ENCODE measurements at places on chromosomes 3 and 15.

GRCh38 chr3:121481106-121481880 lies 64.5 kb downstream of the POLQ start:
- DNase-seq, result no peak

GRCh38 chr3:49161808-49162530 lies 4.2 kb downstream of the CCDC71 start:
- no peak for DNase-seq

DNA sequence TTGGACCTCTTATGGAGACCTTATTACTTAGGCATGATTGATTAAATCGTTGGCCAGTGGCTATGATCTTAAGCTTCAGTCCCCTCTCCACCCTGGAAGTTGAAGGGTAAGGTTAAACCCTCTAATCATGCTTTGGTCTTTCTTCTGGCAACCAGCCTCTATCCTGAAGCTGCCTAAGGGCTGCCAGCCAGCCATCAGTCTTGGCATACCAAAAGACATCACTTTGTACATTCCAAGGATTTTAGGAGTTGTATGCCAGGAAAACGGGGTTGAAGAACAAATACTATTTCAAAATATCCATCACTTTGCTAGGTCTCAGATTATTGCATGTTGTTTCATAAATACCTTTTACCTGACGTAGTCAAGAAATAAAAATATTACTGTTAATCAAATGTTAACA lies 28.9 kb downstream of the UBE2E2 start:
- DNase-seq, result no peak

DNA sequence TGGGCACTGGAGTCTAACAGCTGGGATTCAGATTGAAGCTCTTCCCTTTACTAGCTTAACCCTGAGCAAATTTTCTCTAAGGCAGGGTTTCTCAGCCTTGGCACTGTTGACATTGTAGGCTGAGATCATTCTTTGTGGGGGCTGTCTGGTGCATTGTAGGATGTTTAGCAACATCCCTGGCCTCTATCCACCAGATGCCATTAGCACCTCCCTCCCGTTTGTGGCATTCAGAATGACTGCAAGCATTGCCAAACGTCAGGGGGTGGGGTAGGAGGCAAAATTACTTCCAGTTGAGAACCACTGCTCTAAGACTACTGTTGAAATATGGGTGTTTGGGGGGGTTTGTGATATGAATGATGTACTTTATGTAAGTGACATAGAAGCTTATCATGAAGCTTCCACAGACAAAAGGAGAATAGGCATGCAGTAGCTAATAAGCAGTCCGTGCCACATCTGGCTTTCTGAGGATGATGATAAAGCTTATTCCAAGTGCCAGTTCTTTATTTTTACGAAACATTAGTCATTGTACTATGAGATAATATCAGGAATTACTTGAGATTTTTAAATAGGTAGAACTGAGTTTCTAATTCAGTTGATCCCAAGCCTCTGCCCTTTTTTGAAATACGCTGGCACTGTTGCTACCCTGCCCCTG lies 39.3 kb downstream of the NKIRAS1 start:
- DNase-seq, result no peak

GRCh38 chr3:194382892-194383223 lies 13.3 kb upstream of the LRRC15 start:
- no peak for DNase-seq

- no peak for DNase-seq
Measured at GRCh38 chr15:74180881-74181602, 7.5 kb downstream of the ISLR start.

GRCh38 chr3:115671761-115672455 lies 48.6 kb downstream of the GAP43 start:
- DNase-seq, result no peak

- DNase-seq, result no peak
Measured at GRCh38 chr3:157335233-157336076, 101.2 kb upstream of the PTX3 start.

- DNase-seq, result no peak
Measured at GRCh38 chr3:63387568-63387967, 109.5 kb downstream of the SYNPR start.

- no peak for DNase-seq
Measured at GRCh38 chr3:15982667-15983196, 185.0 kb upstream of the ANKRD28 start.

DNA sequence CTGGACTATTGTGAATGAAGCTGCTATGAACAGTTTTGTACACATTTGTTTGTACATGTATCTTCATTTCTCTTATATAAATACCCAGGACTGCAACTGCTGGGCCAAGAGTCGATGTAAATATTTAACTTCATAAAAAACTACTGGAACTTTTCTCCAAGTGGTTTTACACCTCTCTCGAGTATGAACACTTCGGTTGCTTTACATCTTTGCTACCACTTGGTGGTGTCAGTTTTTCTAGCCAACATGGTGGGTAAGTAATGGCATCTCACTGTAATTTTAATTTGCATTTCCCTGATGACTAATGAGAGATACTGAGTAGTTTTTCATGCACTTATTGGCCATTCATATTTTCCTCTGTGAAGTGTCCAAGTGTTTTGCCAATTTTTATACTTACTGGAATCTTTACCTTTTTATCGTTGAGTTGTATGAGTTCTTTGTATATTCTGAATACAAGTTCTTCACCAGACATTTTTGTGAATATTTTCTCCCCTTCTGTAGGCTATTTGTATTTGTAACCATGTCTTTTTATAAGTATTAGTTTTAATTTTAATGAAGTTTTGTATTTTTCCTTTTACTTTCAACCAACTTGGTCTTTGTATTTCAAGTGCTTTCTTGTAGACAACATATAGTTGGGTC lies 44.4 kb downstream of the PCOLCE2 start:
- DNase-seq, result no peak

GRCh38 chr15:37099319-37100108 lies 835 bp downstream of the MEIS2 start:
- no peak for DNase-seq

- DNase-seq, result no peak
Measured at GRCh38 chr15:88900309-88900981, 5.1 kb upstream of the HAPLN3 start.

DNA sequence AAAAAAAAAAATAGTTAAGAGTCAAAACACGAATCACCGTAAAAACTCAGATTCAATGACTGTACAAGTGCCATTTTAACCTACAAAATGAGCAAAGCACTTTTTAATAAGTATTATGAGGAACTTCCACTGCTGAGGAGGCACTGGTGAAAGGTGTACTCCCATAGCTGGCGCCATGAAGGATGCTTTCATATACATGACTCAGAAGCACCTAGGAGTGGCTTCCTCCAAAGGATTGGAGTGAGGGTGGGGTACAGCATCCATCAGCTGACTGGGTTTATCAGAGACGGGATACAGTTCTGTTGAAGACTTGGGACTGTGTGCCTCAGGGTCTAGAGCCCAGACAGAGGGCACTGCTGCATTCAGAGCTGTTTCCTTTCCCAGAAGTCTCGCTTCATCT lies 60.9 kb upstream of the MEX3B start:
- DNase-seq, result no peak

DNA sequence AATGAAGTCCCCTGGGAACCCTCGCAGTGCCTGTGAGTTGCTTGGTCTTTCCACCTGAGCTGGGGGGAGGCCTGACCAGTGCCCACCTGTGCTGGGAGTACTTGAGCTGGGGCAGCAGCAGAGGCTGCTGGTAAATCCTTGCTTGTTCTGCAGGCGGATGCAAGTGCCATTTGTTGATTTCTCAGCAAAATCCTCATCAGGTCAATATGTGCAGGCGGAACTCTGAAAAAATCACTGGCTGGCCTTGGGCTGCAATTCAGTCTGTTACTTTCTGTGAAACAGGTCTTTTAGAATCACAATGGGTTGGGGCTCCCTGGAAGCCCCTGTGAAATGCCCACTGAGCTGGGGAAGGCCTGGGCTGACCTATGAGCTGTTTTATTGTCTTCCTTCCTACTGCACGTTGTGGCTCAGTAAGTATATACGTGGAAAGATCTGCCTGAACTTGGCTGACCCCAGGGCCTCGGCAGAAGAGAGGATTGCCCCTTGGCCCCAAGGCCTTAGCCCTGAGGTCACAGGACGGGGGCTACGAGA lies 182.0 kb upstream of the RGMA start:
- no peak for DNase-seq

DNA sequence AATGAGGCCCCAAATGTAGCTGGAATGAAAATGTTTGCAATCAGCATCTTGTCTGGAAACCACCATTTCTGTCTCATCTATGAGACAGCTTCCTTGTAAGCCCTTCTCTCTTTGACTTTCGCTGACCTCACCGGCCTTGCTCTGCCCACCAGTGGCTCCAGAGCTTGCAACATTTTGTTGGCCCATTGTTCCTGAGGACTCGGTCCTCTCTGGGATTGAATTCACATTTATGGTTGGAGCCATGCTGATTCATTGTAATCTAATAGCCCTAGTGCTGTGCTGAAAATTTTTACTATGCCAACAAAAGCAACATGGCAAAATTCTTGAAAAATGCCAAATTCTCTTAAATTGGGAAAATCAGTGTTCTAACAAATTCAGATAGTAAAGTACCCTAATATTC lies 37.2 kb downstream of the ABHD5 start:
- DNase-seq, result no peak

GRCh38 chr3:150480877-150481276 lies 65.4 kb downstream of the SERP1 start:
- DNase-seq, result no peak

GRCh38 chr15:63892794-63893441 lies 59.2 kb upstream of the HERC1 start:
- peak; percentile 25 for DNase-seq

- no peak for DNase-seq
Measured at GRCh38 chr3:196927571-196928453, 14.5 kb downstream of the NCBP2 start.

DNA sequence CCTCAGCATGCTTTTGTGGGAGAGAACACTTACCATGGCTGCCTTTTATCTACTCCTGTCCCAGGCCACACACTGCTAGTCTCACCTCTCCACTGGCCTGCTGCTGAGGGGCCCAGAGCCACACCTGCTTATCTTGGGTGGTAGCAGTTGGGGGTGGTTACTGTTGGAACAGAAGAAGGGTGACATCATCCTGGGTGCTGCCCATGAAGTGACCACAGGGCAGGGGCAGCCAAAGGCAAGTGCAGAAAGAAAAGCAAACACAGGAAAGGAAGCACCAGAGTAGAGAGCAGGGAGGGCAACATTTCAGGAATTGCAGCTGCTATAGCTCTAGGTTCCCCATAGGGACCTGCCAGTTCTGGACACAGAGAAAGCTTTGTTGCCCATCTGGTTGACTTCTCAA lies 345.2 kb downstream of the VPS13C start:
- no peak for DNase-seq

- no peak for DNase-seq
Measured at GRCh38 chr3:141462176-141462859, 24.5 kb upstream of the RASA2 start.

GRCh38 chr3:172749230-172749965 lies 1.1 kb upstream of the ECT2 start:
- no peak for DNase-seq

DNA sequence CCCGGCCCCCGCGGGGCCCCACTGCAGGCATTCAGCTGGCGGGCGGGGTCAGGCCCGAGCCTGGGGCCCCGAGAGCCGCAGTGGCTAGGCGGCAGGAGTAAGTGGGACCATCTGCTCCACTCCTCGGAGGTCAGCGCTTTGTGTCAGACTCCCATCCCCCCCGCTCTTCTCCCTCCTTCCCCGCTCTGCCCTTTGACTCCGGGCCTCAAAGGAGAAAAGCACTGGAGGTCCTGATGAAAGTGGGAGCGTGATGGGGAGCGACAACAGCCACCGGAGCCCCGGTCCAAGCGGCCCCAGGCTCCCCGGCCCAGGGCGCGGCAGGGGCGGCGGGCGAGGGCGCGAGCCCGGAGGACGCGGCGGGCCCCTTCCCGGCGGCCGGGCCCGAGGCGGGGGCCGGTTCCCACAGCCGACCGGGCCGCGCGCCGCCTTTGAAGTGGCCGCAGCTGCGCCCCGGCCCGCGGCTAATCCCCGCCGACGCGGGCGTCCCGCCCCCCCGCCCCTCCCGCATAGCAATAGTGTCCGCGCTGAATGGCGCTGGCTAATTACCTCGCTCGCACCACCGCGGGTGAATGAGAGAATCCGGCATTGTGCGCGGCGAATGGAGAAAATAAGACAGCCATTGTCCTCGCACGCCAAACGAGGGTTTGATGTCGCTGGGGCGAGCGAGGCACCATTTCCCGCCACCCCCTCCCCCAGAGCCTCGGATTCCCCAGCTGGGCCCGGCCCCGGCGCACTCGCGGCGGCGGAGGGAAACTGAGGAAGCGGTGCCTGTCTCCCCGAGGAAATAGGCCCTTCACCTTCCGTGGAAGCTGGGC lies 22.4 kb downstream of the IGDCC3 start:
- DNase-seq, result no peak

DNA sequence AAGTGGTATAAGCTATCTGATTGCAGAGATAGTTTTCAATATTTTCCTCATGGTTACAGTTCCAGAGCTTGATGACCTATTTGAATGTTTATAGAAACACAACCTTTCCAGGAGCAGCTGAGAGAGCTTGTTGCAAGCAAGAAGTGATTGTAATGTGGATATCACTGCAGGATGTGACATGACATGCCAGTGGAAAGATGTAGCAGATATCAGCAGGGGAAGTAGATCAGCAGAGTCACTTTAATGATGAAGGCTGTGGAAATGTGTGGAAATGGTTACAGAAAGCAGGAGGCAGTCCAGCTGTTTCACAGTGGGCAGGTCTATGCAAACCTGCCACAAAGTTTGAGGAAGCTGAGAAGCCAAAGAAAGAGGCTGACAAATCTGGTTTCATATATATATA lies 21.0 kb downstream of the TMEM158 start:
- no peak for DNase-seq

GRCh38 chr3:12384451-12385233 lies 95.8 kb downstream of the PPARG start:
- no peak for DNase-seq

DNA sequence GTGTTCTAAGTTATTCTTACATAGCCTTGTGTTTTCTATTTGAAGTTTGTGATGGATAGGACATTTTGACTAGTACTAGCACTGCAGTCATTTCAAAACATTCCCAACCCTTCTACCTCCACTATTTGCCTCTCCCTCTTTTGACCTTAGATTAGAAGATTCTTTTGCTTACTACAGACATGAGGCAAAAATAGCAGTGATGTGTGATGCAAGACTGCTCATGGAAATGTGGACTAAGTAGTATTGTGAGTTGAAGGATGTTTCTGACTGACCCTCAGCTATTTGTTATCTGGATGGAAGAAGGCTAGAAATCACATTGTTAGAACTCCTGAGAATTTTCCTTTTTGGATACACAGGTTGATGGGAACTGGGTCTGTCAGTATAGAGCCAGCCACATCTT lies 45.9 kb downstream of the ATP2C1 start:
- DNase-seq, result no peak

All from effector CD8-positive, alpha-beta T cell (primary cell).